Liver (tissue), 10 donors: ENCODE measurements at places on chromosomes 1 and 21. TPM values are rescaled to one million over a fixed set of nuclear protein-coding genes. Genes with fewer than 3 reads are reported as not detected.

DNA sequence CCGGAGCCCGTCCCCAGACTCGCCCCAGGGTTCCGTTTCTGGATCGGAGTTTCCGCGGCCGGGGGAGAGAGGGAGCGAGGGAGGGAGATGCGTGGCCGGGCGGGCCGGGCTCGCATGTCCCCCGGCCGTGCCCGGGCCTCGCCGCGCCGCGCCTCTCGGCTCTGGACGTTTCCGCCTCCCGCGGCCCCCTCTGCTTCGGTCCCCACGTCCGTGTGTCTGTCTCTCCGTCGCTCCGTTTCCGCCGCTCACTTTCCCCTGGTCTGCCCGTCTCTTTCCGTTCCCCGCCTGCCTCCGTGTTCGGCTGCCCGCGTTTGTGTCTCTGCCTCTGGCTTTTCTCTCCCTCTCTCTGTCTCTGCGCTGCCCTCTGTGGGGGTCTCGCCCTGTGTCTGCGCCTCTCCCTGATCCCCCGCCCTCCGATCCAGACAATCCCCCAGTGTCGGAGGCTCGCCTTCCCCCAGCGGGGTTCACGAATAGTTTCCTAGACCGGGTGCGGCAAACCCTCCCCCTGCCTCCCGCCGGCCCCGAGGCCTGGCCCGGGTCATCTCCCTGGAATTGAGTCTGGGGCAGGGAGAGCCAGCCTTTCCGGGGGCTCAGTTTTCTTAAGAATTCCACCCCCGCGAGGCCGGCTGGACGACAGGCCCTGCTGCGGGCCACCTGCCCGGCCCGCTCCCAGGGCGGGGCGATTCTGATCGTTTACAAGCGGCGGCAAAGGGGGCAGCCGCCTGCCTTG is 735 bp downstream of the NBL1 start:
- no peaks in the 10 kb centered on the region for H3K27me3 ChIP-seq
- no peak for DNase-seq
- H3K36me3 ChIP-seq, result no peaks in the 10 kb centered on the region

DNA sequence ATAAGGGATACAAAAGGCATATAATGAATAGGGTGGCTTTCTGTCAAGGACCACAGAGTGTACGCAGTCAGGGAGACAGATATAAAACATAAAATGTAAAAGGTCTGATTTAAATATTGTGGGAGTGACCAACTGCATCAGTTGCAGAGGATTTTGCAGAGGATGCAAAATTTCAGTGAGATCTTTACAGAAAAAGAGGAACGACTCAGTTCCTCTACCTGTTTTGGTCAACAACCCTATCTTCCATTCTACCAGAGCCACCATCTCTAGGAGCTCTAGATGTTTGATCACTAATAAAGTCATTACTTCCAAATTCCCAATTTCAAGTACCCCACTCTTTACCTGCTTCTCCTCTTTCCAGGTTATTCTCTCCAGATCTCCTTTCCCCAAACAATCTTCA is 16.5 kb downstream of the SOD1 start:
- H3K27ac ChIP-seq, result no peak overlapping the region
- H3K36me3 ChIP-seq, result peaks cover 4% of the 10 kb centered on the region
- no peak overlapping the region for H3K4me3 ChIP-seq
- no peak for DNase-seq
- no peaks in the 10 kb centered on the region for H3K27me3 ChIP-seq

DNA sequence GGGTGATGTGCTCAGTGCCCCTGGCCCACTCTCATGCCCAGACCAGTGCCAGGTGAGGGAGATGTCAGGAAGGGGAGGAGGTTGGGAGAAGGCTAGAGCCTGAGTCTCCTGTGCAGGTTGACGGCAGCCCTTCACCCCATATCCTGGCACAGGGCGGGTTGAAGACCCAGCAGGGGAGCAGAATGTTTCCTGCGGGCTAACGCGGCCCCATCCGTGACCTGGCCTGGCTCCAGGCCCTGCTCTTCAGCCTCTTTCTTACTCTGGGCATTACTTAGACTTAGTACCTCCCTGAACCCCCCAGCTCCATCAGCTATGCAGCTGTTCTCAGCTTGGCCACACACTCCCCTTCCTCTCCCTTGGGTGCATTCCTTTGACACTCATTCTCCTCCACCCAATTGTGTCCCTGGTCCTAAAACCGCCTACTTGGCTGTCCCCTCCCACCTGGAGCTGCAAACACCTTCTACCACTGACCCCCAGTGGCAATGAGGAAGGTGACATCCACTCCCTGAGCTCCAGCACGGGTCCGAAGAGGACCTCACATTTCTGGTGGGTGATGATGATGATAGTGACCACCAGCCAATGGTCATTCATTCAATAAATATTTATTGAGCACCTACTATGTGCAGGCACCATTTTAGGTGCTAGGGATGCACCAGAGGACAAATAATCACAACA is 179.0 kb downstream of the PTPRU start:
- H3K4me3 ChIP-seq, result no peak overlapping the region
- no peaks in the 10 kb centered on the region for H3K27me3 ChIP-seq
- H3K4me1 ChIP-seq, result no peaks in the 10 kb centered on the region
- no peak for DNase-seq
- H3K36me3 ChIP-seq, result no peaks in the 10 kb centered on the region
- no peak overlapping the region for H3K27ac ChIP-seq

DNA sequence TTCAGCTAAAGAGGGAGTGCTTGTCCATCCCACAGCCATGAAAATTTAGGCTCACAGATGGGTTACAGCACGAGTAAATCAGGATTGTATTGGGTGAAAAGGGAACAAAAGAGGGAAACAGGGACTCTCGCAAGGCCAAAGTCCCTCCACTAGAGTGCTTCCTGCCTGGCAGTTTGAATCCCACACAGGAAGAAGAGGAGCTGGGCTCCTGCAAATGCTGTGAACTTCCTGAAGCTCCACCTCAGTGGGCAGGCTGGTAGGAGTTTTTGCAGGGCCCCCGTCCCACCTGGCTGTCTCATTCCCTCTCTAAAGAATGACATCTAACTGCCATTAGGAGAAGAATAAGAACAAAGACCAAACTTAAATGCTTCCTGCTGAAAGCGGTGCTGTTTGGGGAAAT is 712.0 kb upstream of the PRMT6 start:
- DNase-seq, result no peak
- no peaks in the 10 kb centered on the region for H3K27me3 ChIP-seq
- no peaks in the 10 kb centered on the region for H3K36me3 ChIP-seq
- no peak overlapping the region for H3K4me3 ChIP-seq

DNA sequence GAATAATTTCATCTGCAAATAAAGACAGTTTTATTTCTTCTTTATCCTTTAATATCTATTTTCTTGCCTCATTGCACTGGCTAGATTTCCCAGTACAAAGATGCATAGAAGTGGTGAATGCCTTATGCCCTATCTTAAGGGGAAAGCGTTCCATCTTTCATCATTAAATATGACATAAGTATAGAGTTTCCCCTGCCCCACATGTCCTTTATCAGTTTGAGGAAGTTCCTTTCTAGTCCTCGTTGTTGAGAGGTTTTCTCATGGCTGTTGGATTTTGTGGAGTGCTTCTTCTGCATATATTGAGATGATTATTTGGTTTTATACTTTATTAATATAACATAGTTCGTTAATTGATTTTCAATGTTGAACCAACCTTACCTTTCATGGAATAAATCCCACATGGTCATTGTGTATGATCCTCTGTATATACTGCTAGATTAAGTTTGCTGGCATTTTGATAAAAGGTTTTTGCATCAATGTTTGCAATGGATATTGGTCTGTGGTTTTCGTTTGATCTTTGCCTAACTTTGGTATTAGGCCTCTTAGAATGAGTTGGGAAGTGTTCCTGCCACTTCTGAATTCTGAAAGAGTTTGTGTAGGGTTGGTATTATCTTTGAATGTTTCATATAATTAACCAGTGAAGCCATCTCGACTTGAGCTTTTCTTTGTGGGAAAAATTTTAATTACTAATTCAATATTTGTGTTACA is 15.6 kb downstream of the PRKACB start:
- DNase-seq, result no peak
- no peaks in the 10 kb centered on the region for H3K4me1 ChIP-seq
- H3K27ac ChIP-seq, result no peak overlapping the region
- H3K27me3 ChIP-seq, result no peaks in the 10 kb centered on the region
- no peaks in the 10 kb centered on the region for H3K36me3 ChIP-seq

GRCh38 chr1:199878823-199879222 is 148.7 kb upstream of the NR5A2 start:
- H3K36me3 ChIP-seq, result no peaks in the 10 kb centered on the region
- no peak for DNase-seq
- H3K4me1 ChIP-seq, result no peaks in the 10 kb centered on the region
- no peaks in the 10 kb centered on the region for H3K27me3 ChIP-seq
- no peak overlapping the region for H3K4me3 ChIP-seq

GRCh38 chr21:39599191-39599970 is 13.4 kb upstream of the B3GALT5 start:
- DNase-seq, result no peak
- no peaks in the 10 kb centered on the region for H3K4me1 ChIP-seq
- H3K27me3 ChIP-seq, result peaks cover 1% of the 10 kb centered on the region
- no peaks in the 10 kb centered on the region for H3K36me3 ChIP-seq
- H3K4me3 ChIP-seq, result no peak overlapping the region
- H3K27ac ChIP-seq, result no peak overlapping the region

DNA sequence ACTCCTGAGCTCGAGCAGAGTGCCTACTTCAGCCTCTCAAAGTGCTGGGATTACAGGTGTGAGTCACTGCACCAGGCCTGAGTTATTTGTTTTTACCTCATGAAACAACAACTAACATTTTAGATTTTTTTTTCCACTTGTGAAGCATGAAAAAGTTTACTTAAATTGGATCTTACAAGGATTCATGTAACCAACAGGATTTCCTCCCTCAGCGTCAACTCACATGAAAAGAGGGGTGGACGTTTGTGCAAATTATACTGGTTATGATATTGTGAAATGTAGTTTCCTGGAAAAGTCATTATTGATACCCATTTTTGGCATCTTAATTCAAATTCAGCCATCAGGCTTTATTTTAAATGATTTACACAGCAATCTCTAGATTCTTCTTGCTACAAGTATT is 6.5 kb downstream of the CNST start:
- peaks cover 4% of the 10 kb centered on the region for H3K4me1 ChIP-seq
- no peaks in the 10 kb centered on the region for H3K27me3 ChIP-seq
- H3K4me3 ChIP-seq, result no peak overlapping the region
- H3K36me3 ChIP-seq, result no peaks in the 10 kb centered on the region

DNA sequence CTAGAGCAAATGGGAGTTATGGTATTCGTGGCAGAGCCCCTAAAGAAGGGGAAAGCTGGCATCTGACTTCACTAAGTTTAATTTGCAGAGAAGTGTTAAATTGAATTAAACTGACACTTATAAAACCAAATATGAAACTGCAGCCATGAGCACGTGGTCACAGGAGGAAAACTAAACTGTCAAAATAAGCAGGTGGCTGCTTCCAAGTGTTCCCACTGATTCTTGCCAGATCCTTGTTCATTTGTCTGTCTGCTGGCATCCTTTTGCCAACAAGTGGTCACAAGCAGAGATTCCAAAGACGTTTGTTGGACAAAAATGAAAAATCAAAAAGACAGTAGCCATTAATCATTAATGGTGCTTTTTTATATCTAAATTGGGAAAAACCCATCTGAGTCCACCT is 6.5 kb upstream of the CELA2B start:
- no peak overlapping the region for H3K4me3 ChIP-seq
- no peak for DNase-seq
- H3K4me1 ChIP-seq, result no peaks in the 10 kb centered on the region
- H3K36me3 ChIP-seq, result no peaks in the 10 kb centered on the region

DNA sequence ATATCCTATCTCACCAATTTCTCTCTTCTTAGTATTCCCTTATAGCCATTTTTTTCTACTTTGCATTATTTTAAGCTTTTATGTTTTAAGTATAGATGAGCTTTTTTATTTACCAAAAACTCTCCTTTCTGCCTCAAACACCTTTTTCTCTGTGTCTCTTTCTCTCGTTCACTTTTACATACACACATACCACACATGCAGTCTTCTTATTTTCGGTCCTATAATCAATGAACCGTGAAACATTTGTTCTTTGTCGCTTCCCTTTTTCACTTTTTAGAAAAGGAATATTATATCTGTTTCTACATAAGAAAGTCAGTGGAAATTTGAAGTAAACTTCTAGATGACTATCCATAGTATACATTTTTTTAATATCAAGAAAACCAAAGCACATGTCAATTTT is 183.2 kb downstream of the MRPL39 start:
- no peak for DNase-seq
- H3K36me3 ChIP-seq, result no peaks in the 10 kb centered on the region
- no peaks in the 10 kb centered on the region for H3K4me1 ChIP-seq
- no peak overlapping the region for H3K27ac ChIP-seq
- peaks cover 5% of the 10 kb centered on the region for H3K27me3 ChIP-seq

GRCh38 chr1:10738061-10739058 is 58.1 kb downstream of the CASZ1 start:
- H3K27me3 ChIP-seq, result no peaks in the 10 kb centered on the region
- no peak for DNase-seq
- no peak overlapping the region for H3K4me3 ChIP-seq
- H3K4me1 ChIP-seq, result no peaks in the 10 kb centered on the region

DNA sequence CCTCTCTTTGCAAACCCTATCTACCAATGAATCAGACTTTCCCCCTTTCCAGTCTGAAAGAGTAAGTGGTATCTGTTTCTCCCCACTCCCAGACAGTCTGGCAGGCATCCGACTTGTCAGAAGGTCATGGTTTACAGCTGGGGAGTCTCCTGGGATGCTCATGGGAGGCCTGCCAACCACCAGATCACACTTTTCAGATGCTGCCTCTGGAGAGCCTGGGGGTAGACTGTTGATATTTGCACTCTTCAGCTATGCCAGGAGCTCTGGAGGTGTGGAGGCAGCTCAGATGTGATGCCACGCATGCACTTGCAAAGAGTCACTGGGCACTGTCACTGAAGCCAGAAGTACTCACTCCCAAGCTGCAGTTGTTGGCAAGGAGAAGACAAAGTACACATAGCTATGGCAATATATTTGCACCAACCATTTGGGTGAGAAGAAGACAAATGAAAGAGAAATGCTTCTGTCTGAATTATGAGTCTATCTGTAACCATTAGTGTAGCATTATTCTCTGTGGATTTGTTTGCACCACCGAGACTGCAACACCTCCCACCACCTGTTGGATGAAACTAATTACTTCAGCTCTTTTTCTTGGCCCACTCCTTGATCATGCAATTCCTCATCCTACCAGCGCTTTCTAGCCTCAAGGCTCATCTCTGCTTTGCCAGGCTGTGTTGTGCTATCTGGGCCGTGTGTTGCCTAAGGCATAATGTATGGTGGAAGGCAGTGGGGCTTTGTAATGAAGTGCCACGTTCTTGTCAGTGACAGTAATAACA is 133.0 kb upstream of the SPAG17 start:
- no peak overlapping the region for H3K4me3 ChIP-seq
- no peak for DNase-seq
- no peaks in the 10 kb centered on the region for H3K27me3 ChIP-seq
- no peaks in the 10 kb centered on the region for H3K4me1 ChIP-seq
- no peaks in the 10 kb centered on the region for H3K36me3 ChIP-seq

GRCh38 chr1:46519209-46519608 is 29.6 kb downstream of the DMBX1 start:
- H3K36me3 ChIP-seq, result no peaks in the 10 kb centered on the region
- DNase-seq, result no peak
- H3K4me1 ChIP-seq, result peaks cover 8% of the 10 kb centered on the region
- H3K4me3 ChIP-seq, result no peak overlapping the region
- no peak overlapping the region for H3K27ac ChIP-seq
- H3K27me3 ChIP-seq, result no peaks in the 10 kb centered on the region

The CELA2A gene
- not detected for total RNA-seq

The LEPR gene
- total RNA-seq, result 45.6 TPM

The FAM72C gene
- not detected for total RNA-seq

The ASPM gene
- total RNA-seq, result 0.17 TPM

The TBX19 gene
- 0.33 TPM for total RNA-seq

The FAM177B gene
- 0.17 TPM for total RNA-seq

The GPR52 gene
- 4.8 TPM for total RNA-seq

The PDZK1IP1 gene
- 1.1 TPM for total RNA-seq

The FCRL5 gene
- 0.67 TPM for total RNA-seq
